ENCODE measurements at places on chromosomes 12 and 14.

DNA sequence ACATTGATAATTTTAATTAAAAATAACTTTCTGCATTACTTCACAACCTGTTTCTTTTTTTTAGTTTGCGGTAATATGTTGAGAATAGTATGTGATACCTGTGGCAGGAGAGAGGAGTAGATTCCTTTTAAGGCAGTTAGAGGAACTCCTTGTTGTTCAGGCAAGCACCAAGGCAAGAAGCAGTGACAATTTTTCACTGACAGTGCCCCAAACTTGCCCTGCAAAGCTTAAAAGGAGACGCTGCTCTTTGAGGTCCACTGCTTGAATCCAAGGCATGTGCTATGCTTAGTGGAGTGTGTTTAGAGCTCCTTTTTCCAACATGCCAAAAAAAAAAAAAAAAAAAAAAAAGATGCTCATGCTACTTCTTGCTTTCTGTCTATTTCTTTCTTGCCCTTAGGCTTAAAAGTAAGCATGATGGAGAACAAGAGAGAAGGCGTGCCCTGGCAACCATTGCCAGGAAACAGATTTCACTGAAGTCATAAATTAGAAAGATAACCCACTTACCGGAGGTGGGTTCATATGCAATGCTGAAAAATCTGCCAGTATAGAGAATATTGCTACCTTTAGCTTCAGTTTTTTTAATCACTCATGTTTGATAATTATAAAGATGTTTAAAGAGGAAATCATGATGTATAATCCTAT, 58.3 kb upstream of the DYRK2 start:
- peak; percentile 53 for DNase-seq

- DNase-seq, result peak; percentile 76
Measured at GRCh38 chr12:93502802-93503623, 35.7 kb downstream of the MRPL42 start.

- DNase-seq, result no peak
Measured at GRCh38 chr12:104598342-104599271, 141.9 kb downstream of the CHST11 start.

GRCh38 chr14:84959851-84960520, 570.0 kb upstream of the FLRT2 start:
- no peak for DNase-seq

- DNase-seq, result no peak
Measured at GRCh38 chr14:33465846-33466700, 484.8 kb downstream of the EGLN3 start.
